ENCODE measurements at places on chromosomes 1 and 21.

- no peak for DNase-seq
Observed at GRCh38 chr21:34027721-34028461, 45.5 kb upstream of the MRPS6 start.

GRCh38 chr1:28028873-28029654 is 59.3 kb downstream of the EYA3 start:
- no peak for DNase-seq

- DNase-seq = no peak
Observed at GRCh38 chr1:100075773-100076172, 57.0 kb downstream of the SASS6 start.

DNA sequence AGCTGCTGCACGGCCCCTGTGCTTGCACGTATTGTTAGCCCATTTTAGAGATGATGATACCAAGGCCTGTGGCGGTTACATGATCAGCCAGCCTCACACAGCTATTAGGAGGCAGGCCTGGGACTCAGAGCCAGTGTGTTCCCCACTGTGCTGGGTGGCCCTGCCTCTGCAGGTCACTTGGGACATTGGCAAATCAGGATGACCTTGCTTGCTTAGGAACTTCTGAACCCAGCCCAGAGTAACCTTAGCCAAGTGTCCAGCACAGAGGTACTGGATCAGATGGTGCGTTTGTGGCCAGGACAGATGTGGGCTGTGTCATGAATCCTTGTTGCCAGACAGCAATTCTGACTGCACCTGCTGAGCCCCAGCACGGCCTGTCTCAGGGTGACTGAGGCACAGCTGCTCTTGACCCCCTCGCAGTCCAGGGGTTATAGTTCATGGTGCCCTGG is 28.1 kb downstream of the LDLRAP1 start:
- no peak for DNase-seq

DNA sequence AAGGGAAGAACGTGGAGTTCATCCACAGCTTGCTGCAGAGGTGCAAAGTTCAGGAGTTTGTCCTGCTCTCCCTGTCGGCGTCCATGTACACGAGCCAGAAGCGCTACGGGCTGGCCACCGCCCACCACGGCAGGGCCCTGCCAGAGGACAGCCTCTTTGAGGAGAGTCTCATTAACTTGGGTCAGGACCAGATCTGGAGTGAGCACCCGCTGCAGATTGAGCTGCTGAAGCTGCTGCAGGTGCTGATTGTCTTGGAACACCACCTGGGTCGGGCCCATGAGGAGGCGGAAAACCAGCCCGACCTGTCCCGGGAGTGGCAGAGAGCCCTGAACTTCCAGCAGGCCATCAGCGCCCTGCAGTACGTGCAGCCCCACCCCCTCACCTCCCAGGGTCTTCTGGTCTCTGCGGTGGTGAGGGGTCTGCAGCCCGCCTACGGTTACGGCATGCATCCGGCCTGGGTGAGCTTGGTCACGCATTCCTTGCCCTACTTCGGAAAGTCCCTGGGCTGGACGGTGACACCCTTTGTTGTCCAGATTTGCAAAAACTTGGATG is 73.8 kb upstream of the MORC3 start:
- no peak for DNase-seq

DNA sequence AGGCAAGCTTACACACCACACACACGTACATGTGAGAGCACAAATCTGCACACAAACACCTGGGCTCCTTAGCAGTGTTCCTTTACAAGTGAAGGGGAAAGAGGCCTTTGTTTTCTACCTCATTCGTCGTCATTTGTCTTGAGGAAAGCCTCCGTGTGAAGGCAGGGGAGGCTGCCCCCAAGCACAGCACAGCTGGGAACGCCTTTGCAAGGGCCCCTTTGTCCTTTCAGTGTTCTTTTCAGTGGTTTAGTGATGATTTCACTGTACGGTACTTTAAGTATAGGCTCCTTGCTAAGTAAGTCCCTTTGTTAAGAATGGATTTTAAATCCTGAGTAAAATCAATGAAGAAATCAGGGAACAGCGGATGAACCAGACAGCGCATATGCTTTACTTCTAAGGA is 94.1 kb downstream of the PGBD5 start:
- no peak for DNase-seq

- no peak for DNase-seq
Observed at GRCh38 chr1:169133801-169134502, 27.5 kb downstream of the ATP1B1 start.

DNA sequence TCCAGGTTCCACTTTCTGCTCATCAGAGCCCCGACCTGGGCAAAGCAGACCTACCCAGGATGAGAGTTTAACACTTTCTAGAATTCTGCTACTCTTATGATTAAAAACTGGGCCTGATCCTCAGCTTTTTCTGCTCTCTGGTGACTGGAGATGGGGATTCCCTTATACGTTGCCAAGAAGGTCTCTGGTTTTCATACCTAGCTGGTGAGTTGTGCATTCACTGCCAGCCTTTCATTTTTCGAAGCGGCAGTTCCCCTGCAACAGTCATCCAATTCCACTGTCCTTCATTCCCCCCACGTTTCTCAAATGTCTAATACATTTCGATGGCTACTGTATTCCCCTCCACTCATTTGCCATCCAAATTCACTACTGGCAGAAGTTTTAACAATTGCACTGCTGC is 135.3 kb downstream of the ADSS2 start:
- DNase-seq = no peak

DNA sequence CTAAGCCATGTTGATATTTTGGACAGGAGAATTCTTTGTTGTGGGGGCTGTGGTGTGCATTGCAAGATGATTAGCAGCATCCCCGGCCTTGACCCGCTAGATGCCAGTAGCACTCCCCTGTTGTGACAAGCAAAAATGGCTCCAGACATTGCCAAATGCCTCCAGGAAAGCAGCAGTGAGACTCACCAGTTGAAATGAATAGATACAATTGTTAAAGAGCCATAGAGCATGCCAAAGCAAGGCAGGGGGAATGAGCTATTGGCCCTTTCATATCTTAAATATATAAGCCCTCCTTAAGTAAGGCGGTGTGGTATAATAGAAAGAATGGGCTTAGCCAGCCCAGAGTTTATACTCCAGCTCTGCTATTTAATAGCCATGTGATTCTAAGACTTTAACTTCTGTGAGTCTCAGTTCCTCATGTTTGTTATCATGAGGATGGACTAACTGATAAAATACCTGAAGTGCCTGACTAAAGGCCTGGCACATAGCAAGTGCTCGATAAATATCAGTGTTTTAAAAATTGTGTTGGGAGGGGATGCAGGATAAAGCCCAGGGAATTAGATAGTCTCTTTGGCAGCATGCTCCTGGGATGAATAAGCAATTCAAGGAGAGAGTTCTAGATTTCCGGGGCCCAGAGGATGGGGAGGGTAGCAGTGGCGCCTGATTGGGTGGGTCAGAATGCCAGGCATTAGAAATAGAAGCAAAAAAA is 21.1 kb upstream of the RGS4 start:
- DNase-seq = no peak

DNA sequence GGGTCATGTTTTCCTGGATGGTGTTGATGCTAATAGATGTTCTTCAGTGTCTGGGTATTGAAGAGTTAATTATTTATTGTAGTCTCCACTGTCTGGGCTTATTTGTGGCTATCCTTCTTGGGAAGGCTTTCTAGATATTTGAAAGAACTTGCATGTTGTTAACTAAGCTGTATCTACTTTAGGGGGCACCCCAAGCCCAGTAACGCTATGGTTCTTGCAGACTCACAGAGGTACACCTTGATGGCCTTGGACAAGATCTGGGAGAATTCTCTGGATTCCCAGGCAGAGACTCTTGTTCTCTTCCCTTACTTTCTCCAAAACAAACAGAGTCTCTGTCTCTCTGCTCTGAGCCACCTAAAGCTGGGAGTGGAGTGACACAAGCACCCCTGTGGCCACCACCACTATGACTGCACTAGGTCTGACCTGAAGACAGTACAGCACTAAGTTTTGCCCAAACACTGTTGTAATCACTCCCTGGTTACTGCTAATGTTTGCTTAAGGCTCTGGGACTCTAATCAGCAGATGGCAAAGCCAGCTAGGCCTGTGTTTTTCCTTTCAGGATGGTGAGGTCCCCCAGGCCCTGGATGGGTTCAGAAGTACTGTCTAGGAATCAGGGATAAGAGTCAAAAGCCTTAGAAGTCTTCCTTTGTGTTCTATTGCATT is 76.5 kb upstream of the C1orf21 start:
- DNase-seq = no peak

GRCh38 chr1:233478611-233479010 is 135.3 kb upstream of the KCNK1 start:
- DNase-seq = no peak

DNA sequence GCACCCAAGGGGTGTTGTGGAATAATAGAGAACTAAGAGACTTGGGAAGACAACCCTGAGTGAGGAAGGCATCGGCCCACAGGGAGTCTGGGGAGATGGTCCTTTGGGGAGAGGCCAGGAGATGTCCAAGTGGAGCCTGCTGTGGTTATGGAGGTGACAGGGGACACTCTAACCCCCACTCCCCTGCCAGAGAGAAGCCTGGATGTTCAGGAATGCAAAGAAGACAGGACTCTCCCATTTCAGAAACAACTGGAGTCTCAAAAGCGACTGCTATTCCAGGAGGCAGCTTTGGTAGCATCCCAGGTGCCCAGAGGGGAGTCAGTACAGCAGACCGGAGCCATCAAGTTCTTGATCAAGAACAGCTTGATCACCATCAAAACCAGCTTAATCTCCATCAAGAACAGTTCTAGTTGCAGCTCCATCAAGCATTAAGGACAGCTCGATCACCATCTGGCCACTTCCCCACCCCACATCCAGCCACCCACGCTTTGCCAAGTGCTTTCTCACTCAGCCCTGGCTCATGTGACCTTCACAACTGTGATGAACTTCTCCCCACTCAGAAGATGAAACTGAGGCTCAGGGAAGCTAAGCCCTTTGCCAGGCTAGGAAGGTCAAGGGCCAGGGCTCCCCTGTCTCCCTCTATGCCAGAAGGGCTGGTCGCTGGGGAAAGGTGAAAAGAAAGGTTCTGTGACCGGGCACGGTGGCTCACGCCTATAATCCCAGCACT is 743 bp downstream of the CD52 start:
- DNase-seq = no peak

- DNase-seq = no peak
Observed at GRCh38 chr1:103525114-103525606, 339 bp upstream of the RNPC3 start.

DNA sequence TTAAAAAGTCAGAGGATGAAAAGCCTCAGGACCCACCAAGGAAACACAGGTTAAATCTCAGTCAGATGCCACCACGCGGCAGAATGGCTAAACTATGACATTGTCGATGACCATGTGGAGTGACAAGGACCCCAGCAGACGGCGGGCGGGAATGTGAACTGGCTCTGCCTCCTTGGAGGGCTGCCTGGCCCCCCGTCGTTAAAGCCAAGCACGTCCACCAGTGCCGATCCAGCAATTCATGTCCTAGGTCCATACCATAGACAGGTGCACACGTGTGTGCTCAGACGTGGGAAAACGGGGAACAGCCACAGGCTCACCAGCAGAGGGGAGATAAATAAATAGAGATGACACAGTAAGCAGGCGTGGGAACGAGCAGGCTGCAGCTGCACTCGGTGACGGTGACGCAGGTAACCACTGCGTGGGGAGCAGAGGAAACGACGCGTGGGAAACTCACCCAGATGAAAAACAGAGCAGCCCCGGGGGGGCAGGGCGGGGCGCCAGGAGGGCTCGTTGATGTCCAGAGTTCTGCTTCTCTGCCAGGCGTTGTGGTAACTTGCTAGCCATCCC is 28.3 kb upstream of the PCBP3 start:
- no peak for DNase-seq

DNA sequence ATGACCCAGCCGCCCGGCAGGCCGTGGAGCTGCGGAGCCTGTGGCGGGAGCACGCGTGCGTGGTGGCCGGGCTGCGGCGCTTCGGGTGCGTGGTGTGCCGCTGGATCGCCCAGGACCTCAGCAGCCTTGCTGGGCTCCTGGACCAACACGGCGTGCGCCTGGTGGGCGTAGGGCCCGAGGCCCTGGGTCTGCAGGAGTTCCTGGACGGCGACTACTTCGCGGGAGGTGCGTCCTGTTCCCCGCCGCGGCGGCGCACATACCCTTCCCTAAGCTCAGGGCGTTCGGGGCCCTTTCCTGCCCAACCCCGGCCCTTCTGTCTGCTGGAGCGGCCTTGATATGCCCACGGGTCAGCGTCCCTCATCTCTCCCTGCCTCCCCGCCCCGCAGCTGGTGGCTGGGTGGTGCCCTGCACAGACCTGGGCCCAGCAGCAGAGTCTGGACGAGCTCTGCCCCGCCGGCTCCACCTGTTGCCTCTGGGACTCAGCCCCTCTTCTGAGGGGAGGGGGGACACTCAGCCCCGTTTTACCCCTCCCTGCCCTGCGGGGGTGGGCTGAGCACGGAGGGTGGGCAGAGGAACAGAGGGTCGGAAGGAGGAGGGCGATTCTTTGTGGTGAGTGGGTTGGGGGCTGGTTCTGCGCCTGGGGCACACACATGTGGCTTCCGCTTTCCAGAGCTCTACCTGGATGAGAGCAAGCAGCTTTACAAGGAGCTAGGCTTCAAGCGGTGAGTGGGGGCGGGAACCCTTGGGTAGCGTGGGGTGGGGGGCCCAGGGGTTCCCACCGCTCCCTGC is 688 bp downstream of the PRXL2B start:
- no peak for DNase-seq

DNA sequence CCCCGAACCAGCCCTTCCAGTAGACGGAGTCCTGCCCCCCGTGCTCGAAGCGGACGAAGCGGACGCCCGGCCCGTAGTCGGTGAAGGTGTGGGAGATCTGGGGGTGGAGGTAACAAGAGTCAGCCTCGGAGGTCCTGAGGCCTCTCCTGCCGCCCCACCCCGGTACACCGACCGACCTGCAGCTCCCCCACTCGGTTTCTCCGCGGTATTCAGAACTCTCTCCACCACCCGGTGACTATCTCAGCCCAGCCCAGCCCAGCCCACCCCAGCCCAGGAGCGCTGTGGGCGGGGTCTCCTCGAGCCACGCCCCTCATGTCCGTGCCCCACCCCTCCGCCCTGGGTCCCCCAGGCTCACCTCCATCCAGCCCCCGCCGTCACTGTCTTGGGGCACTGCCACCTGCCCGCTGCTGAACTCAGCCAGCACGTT is 5.5 kb downstream of the FBXO2 start:
- DNase-seq = no peak

GRCh38 chr21:35171385-35171784 is 122.3 kb upstream of the RUNX1 start:
- no peak for DNase-seq

GRCh38 chr1:235892734-235893413 is 26.2 kb upstream of the LYST start:
- no peak for DNase-seq

DNA sequence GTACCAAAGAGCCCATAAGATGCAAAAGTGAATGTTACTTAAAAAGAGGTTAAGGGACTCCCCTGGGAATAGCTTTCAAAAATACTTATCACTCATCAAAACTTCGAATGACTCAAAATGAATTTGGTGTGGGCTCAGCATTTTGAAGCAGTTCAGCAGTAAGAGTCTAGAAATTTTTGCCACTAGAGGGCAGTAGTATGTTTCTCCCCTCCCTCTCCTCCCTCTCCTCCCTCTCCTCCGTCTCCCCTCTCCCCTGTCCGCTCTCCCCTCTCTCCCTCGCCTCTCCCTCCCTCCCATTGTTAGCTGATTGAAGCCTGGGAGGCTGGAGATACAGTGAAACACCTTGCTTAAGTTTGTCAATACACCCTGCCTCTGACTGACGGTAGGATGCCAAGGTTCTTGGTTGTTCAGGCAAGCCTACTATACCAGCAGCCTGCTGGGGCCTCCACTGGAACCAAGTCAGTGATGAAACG is 70.8 kb upstream of the TENT5C start:
- DNase-seq = peak; percentile 57

- DNase-seq = no peak
Observed at GRCh38 chr1:181659321-181659957, 176.1 kb downstream of the CACNA1E start.
